Muscle of back (tissue), 13 donors: ENCODE measurements at places on chromosomes 16 and 17. TPM values are rescaled to one million over a fixed set of nuclear protein-coding genes. Genes with fewer than 3 reads are reported as not detected.

Gene SEC14L5
- 0.99 TPM for polyA plus RNA-seq

- peak; percentile 32 for DNase-seq
These were observed 103.7 kb downstream of the NOG start for GRCh38 chr17:56697190-56697589.

Gene GJC1
- 18.7 TPM for polyA plus RNA-seq

Gene ABCC6
- 3.4 TPM for polyA plus RNA-seq

DNA sequence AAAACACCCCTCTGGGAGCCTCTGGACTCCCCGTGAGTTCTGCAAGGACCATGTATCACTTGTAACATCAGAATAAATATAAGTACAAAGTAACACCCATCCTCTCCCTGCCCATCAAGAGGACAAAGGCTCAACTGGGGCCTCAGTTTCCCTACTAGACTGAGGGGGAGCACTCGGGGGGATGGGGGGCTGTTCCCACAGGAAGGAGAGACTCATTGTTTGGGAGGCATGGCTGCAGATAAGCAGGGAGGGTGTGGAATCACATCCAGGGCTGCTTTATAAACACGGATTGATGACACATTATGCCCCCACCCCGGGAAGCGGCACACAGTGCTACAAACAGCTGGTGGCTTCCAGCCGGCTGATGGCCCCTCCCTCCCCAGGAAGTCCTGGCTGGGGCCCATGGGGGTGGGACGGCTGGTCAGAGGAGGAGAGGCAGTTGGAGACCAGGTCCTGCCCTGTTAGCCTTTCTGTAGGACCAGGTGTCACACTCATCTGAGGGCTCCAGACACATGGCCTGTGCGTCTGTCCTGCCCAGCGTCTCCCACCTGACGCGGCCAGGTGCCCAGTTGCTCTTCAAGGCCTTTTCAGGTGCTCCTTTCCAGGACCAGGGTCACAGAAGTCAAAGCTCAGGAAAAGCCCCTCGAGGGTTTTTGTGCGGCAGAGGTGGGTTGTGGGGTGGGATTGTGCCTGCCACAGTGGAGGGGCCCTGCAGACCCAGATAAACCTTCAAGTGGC, 1.3 kb upstream of the MPG start:
- DNase-seq = peak; percentile 91

DNA sequence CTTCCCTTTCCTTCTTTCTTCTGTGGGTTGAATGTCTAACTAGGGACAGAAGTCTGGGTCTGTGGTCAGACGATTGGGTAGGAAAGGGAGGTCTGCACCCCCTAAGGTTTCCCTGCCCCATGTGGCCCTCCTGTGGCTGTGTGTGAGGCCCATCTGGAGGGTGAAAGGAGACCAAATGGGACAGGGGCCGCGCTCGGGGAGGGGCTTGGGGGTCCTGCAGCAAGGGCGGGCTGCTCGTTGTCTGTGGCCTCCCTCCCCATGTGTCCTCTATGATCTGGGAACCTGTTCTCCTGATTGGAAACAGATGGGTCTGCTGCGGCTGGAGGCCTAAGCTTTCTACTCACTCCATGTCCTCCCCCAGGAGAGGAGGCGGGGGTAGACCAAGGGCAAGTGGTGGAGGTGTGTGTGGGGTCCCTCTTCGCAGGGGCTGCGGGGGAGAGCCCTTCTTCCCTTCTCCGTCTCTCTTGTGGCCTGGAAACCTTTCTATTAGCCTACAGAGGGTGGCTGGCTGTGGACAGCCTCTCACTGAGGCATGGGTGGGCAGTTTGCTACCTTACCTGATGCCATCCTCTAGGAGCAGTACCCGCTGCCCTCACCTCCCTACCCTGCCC, 18.6 kb downstream of the IGFBP4 start:
- DNase-seq = no peak

Gene TBC1D3K
- polyA plus RNA-seq = not detected

DNA sequence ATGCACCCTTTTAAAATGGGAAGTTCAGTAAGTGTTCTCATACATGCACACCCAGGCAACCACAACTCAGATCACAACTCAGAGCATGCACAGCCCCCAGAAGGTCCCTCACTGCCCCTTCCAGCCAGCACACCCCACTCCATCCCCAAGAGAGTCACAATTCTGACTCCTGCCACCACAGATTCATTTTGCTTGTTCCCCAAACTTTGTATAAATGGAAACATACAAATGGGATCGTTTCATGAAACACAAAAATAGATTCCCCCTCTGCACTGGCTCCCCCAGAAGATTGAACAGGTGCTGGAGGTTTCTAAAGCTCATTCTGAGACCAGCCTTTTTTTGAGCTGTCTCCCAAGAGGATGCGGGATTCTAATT, 3.3 kb upstream of the TNFRSF13B start:
- DNase-seq = no peak

Gene CHRNE
- polyA plus RNA-seq = 1.8 TPM

Gene MKS1
- 12.8 TPM for polyA plus RNA-seq
